CD4-positive, alpha-beta T cell treated with Interleukin-15 for 4 hours (primary cell): ENCODE measurements at places on chromosomes 5 and 9.

GRCh38 chr9:103904242-103904641, 189.9 kb upstream of the SMC2 start:
- DNase-seq, result no peak

GRCh38 chr5:50963971-50964745, 297.7 kb downstream of the PARP8 start:
- no peak for DNase-seq

DNA sequence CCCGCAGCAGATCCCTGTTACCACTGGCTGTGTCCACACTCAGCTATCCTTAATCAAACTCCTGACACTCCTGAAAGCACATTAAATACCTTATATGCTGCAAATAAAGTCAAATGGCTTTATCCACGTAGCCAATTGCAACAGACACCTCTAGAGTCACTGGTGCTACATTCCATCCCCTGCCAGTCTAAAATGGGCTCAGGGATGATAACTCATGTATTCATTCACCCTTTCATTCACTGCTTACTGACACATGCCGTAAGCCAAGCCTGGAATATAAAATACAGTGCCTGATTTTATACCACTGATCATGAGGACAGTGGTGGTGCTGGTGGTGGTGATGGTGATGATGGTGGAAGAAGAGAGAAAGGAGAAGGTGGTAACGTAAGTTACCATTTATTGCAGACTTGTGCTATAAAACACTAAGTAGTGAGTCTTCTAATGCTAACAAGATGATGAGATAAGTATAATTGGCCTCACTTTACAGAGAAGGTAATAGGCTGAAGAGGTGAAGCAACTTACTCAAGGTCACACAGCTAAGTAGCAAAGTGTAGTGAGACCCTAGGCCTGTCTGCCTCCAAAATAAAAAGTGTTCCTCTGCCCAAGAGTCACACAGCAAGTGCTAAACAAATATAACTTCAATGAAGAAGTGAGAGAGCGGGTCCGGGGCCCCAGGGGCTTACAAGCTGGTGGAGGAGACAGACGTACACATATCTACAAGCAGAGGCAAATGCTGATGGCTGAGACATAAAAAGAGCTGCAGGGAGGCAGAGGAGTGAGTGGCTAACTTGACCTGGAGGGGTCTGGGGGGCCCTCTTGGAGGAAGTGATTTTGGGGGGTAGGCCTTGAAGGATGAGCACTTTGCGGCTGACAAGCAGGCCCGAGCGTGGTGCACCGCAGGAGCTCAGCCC, 1.2 kb downstream of the TTLL11 start:
- DNase-seq, result no peak

GRCh38 chr5:128328446-128328845, 209.6 kb downstream of the FBN2 start:
- DNase-seq, result no peak

GRCh38 chr5:160221082-160221481, 8.2 kb upstream of the FABP6 start:
- DNase-seq, result no peak

GRCh38 chr5:82662340-82662739, 384.2 kb upstream of the RPS23 start:
- DNase-seq, result no peak

GRCh38 chr9:79263628-79264027, 308.1 kb upstream of the TLE4 start:
- DNase-seq, result no peak
